Naive thymus-derived CD4-positive, alpha-beta T cell (primary cell): ENCODE measurements at places on chromosomes 7 and 10. TPM values are rescaled to one million over a fixed set of nuclear protein-coding genes. Genes with fewer than 3 reads are reported as not detected.

DNA sequence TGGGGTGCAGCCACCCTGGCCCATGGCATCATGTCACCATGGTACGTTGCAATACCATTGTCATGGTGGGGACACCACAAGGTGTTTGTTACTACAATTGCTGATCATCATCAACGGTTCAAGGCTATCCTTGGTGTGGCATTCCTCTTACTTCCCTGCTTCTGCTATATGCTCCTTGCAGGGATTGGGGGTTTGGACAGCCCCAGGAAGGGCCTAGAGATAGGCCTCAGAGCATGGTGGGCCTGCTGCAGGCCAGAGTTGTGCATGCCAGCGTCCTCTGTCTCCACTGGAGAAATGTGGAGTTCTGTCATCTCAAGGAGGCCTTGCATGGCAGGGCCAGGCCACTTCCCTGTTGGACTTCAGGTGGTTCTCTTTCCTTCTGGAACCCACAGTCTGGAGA lies 234.6 kb upstream of the MKI67 start:
- DNase-seq = no peak

DNA sequence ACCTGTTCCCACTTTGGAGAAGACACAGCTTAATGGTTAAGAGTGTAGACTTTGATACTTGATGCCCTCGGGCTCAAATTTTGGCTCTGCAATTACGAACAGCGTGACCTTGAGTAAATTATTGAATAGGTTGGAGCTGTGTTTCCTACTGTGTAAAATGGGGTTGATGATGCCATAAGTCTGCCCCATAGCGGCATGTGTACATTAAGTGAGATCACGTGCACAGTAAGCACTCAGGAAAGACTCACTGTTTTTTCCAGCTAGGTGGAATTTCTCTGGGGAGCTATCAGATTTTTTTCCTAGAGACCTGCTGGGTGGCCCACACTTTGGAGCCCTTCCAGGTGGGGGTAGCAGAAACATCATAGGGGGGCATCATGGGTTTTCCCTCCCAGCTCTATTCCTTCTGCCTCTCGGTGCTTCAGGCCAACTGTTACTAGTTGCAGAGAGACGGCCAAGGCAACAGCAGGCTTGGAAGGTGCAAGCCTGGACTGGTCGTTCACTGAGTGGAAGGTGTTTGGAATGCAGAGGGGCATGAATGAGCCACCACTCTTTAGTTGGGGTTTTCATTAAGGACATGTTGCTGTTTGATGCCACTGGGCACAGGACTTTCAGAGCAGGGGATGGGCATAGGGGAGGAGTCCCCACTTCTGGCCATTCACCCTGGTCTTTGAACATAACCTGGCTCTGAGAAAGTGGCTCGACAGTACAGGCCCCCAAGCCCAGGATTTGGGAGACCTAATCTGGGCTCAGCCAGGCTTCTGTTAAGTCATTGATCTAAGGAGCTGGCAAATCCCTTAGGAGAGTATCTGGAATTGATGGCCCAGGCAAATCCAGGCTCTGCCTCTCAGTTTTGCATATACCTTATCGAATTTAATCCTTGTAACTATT lies 64.0 kb downstream of the SYPL1 start:
- DNase-seq = no peak

DNA sequence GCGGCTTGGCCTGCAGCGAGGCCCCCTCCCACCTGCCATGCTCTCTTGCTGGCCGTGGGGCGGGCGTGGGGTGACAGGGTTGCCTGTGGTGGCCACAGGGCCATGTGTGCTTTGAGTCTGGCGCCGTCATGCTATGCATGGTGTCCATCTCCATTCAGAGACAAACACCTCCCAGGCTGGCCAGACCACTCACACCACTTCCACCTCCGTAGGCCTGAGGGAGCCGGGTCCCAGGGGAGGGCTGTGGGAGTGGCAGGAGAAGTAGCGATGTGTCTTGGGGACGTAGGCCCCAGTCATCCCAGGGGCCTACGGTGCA lies 65.5 kb downstream of the DNAJB6 start:
- DNase-seq = no peak

DNA sequence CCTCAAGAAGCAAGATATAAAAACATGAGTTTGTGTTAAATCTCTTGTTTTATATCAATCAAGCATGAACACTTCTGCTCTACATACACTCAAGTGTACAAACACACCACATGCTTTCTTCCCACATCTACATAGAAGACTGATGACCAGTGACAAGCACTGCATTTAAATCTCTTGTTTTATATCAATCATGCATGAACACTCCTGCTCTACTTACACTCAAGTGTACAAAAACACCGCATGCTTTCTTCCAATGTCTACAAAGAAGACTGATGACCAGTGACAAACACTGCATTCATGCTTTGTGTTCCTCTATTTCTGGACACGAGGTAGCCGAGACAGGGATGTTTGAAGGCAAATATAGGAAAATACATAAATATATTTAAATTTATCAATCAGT lies 642.0 kb upstream of the PFKP start:
- DNase-seq = no peak

DNA sequence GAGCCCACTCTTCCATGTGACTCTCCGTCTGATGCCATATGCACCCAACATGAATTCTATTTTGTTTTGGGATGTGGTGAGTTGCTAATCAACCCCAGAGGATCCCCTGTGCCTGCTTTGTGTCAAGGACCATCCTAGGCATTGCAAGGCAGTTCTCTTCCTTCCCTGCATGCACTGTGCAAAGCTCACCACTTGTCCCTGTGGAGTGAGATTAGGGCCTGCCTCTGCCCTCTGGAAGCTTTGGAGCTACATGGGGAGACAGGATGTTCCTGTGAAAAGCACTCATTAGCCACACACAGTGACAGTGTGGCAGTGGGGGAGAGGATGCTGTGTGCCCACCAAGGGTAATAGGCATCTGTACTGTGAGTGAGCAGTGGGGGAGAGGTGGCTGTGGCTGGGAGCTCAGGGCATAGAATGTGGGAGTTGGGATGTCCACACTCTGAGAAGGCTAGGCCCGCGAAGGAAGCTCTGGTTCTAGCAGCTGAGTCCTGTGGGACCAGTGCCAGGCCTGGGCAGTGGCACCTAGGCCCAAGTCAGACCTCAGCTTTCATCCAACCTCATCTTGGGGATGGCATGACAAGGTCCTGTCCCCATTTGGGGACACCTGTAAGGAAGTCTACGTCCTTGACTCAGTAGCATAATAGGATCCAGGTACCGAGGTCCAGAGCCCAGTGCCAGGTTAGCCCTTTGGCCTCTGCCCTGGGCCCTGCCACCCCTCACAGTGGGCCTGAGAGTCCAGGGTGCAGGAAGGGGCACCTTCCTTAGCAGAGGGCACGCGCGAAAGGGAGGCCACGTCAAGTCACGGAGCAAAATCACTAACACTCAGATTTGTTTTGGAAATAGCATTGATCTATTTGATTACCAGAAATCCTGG lies 6.6 kb downstream of the ADRA2A start:
- DNase-seq = no peak

- no peak for DNase-seq
These were observed 3.8 kb downstream of the NUDCD3 start for GRCh38 chr7:44486693-44487092.

- DNase-seq = no peak
These were observed 155.8 kb upstream of the LANCL2 start for GRCh38 chr7:55209366-55209765.

DNA sequence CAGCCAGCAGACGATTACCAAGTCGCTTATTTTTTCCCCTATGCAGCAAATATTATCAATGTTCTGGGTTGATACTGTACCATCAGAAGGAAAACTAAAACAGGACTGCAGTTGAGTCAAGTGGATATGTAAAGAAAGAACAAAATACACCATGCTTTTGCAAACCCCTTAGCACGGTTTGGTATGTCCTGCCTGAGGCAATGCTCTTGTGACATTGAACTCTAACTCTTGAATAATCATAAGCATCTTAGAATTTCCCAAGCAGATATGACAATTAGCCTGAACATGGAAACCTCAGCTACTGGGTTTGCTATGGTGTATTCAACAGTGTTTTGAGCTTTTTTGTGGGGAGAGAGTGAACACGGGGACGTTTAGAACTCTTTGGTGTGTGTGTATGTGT lies 107.4 kb downstream of the ETV1 start:
- no peak for DNase-seq

DNA sequence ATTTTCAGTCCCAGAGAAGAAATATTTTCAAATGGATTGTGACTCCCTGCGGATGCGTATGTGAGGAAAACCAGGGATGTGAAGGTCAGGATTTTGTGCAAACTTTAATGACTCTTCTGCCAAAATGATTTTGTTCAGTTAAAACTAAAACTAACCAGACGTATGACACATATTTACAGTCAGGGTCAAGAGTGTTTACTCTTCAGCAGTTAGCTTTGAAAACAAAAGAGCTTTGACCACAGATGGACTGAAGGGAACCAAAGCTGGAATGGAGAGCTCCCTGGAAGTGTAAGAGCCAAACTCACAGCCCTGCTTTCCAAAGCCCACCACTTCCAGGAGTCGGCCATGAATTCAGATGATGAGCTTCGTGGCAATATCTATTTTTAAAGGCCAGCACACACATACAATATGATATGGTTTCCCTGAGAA lies 15.5 kb downstream of the SVIL start:
- DNase-seq = no peak

- DNase-seq = no peak
These were observed 178.1 kb upstream of the PPP2R2D start for GRCh38 chr10:131722525-131723264.

DNA sequence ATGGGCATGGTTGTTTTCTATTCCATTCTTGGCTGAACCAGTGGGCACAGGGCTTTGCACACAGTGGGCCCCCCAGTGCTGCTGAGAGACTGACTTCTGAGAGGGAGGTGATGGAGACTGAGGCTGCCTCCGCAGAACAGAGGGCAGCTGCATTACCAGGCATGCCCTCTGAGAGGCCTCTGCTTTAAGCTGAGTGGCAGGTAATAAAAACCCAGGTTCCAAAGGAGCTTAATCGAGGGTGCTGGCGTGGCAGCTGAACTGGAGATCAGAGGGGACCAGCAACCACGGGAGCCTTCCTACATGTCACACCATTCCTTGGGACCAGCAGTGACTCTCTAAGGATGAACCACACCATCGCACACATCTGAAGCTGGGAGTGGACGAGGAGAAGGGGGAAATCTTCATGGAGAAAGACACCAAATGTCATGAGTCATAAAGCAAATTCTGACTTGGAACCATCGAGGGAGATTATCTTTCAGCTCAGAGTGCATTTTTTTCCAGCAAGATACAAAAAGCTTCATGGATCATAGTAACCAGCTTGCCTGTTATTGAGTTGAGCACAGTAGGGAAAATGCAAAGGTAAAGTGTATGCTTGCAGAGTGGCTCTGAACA lies 24.6 kb downstream of the HIPK2 start:
- no peak for DNase-seq

- no peak for DNase-seq
These were observed 44.1 kb upstream of the LBX1 start for GRCh38 chr10:101273330-101273729.

- no peak for DNase-seq
These were observed 556.3 kb downstream of the GRM8 start for GRCh38 chr7:126696256-126697038.

DNA sequence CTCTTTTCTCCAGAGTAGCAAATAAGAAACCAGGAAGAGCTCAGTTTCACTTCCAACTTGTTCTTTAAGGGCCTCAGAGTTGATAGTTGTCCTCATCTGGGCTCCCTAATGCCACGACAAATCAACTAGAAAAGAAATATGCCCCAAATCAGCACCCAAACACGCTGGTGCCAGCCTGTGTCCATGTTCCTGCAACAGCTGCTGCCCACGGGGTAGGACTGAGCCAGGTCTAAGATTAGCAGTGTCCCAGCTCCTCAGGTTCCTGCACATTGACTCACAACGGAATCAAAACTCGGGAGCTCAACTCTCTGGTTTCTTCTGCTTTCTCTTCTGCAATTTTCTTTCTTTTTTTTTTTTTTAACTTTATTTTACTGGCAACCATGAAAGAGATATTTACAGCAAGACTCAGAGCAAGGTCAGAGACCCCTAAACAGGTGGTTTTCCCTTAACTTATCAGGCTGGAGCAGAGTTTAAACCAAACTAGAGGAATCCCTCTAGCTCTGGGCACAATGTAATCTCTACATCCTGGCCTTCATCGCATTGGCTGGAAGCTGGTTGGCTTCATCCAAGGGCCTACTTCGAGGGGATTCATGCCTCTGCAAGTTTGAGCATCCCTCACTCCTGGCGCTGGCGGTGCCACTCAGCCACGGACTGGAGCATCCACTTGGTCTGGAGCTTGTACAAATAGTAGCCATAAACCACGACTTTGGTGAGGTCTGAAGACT lies 126.1 kb downstream of the PFKFB3 start:
- DNase-seq = no peak

DNA sequence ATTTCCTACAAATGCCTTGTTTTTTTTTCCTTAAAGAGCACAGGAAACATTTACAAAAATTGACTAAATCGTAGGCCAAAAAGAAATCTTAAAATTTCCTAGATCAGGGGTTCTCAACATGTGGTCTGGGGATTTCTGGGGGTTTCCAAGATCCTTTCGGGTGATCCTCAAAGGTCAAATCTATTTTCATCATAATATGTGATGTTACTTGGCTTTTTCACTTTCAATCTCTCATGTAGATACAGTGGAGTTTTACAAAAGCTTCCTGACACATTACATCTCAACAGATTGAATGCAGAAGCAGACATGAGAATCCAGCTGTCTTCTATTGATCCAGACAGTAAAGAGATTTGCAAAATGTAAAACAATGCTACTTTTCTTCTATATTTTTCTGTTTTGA lies 497.3 kb downstream of the INHBA start:
- DNase-seq = no peak

DNA sequence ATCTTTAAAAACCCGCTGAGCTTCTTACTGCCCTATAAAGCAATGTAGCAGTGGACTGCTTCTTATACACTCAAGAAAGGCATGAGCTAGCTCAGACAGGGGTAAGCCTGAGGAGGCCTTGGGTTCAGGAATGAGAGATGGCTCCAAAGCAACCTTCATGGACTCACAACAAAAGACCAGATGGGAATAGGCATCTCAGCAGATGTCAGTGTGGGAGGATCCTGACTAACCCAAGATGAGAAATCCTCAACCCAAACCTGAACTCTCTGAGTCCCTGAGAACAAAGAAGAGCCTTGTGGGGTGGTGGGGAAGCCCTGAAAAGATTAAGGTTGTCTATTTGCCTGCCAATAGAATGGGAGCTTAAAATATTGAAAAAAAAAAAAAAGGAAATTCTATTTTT lies 807.4 kb downstream of the KCNMA1 start:
- no peak for DNase-seq

GRCh38 chr10:48199580-48200377 lies 74.7 kb downstream of the FRMPD2 start:
- DNase-seq = no peak

GARIN1A gene
- not detected for polyA plus RNA-seq

HOXA9 gene
- polyA plus RNA-seq = not detected

NUTM2E gene
- polyA plus RNA-seq = not detected

PGAM2 gene
- not detected for polyA plus RNA-seq
